ENCODE measurements at places on chromosomes 12 and 14. TPM values are rescaled to one million over a fixed set of nuclear protein-coding genes. Genes with fewer than 3 reads are reported as not detected.

Gene GPRC5A
- 26.8 TPM for total RNA-seq

Gene SMOC1
- total RNA-seq: 9.8 TPM

Gene GDF3
- not detected for total RNA-seq

Gene IRAK4
- total RNA-seq: 16.9 TPM

Gene PCED1B
- 6.9 TPM for total RNA-seq

Gene MYL2
- total RNA-seq: not detected

Gene CLEC1B
- not detected for total RNA-seq

DNA sequence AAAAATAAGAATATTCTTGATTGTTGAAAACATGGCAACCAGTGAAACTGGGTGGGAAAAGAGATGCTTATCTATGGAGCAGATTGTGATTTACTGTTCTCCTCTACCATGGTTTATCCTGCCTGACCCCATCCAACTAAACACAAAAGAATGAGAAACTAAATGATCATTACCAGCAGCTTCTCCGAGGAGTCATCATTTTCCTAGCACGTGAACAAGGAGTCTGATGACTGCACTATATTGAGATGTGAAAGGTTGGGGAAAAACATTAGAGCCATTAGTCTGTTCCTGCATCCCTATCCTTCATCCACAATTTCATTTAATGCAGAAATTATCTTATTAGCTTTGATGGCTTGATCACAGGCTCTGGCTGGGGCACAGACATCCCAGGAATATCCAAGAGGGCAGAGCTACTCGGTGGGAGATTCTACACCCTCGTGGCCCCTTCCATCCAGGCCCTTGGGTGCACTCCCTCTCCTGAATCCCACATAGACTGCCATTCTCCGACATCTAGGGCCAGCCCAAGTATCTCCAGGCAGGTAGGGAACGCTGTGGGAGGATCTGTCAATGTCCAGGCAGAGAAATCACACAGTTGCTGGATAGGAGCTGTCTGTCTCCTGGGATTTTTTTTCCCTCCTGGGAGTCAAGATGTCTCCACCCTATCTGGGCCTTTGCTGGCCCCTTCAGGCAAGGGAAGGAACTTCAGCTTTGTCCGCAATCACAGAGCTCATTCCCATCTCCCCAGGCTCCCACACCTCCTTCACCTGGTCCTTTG is 43.3 kb upstream of the DHRS4 start:
- no peak for DNase-seq

DNA sequence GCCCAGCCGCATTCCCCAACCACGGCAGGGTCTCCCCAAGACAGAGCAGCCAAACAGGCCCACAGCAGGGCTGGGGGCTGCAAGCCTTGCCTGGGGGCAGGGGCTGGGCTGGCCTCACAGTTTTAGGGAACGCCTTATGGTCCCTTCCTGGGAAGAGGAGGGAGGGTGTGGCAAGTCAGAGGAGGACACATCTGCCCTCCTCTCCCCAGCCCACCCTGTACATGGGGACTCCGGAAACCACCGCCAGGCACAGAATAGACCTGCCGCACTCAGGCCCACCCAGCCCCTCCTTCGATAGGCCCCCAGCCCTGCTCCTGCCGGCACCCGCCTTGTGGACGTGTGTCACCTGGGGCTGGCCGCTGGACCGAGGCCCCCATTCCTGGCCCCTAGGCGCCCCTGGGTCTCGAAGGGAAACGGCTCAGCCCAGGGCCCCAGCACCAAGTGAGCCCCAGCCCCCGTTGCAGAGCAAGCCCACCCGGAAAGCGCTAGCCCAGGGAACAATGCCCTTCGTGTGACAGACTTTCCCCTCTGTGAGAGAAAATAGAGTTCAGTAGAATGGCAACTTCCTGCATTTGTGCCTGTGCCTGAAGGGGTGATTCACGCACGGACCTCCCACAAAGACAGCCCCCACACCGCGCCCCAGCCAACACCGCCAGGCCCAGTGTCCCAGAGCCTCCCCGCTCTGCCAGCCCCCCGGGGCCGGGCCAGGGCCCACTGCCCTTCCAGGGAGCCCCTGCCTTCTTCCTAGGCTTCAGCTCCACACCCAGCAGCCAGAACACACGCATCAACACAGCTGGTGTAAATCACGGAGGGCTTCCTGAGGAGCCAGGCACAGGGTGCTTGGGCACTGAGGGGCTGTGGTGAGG is 12.0 kb upstream of the NUDT14 start:
- no peak for DNase-seq

GRCh38 chr12:104339663-104340062 is 36.1 kb downstream of the EID3 start:
- no peak for DNase-seq

DNA sequence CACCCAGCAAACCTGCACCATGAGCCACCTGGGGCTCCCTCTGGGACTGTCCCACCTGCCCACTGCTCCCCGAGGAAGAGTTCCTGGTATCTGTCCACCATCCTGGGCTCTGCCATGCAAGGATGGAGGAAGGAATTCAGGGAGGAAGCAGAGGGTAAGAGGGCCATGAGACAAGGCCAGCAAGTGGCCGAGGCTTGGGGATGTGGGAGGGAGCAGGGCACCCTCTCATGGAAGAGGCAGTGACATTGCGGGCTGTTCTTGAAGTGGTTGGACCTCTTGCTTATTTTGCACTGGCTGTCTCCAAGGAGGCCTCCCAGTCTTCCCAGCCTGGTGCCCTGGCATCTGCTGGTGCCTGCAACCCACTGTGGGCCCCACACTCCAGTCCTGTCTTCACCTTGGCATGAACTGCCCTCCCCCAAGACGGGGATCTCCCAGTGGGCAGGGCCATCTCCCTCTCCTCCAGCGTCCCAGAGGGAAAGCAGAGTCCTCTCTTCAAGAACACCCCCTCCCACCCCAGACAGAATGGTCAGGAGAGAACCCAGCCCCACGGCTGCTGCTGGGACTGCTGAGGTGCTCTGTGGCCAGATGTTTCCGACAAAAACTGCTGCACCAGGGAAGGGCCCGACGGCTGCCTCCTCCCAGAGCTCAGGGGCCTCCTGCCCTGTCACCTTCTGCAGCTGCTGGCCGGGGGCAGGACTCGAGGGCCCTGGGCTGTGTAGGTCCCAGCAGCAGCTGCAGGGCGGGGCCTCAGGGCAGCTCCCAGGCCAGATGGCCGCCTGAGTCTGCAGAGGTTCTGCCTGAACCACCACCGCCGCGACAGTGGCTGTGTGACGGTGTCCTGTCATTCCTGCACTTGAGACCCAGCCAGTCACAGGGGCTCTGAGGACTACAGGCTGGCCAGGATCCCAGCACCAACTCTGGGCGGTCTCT is 1.8 kb upstream of the AKT1 start:
- DNase-seq: no peak

DNA sequence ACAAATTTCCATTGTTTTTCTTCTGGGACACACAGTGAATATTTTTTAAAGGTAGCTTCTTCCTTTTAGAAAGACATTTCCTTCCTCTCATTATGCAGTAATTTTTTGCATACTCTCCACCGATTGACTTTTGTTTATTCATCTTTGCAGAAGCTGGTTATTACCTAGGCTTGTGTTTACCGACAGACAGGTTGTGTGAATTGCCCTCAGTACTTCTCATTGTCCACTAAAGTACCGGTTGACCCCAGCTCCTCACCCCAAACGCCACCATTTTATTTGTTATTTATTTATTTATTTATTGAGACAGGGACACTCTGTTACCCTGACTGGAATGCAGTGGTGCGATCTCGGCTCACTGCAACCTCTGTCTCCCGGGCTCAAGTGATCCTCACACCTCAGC is 63.4 kb upstream of the MYL2 start:
- DNase-seq: no peak

DNA sequence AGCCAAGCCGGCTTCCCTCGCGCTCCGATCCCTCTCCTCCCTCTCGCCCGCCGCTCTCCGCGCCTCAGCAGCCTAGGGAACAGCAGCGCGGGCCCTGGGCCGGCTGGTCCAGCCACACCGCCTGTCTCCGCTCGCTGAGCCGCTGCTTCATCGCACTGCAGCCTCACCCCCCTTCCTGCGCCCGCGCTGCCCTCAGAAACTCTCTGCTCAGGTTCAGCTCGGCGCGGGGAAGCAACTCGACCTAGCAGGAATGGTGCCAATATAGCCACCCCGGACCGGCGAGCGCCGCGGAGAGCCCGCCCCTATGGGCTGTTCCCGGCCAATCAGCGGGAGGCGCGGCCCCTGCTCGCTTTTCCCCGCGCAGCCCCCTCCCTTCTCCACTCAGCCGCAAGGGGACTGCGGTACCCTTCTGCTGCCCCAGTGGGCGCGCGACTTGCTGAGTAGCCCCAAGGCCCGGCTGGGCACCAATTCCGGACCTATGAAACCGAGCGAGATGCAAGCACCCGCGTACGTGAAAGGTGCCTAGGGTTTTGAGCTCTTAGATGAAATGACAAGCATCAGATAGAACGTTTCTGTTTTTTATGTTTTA is at the start of gene ADAMTS20:
ADAMTS20 (minus strand) TSS at position 233 of the 589 bp plus-strand sequence. CDS start 282 bp downstream, outside the sequence.
- no peak for DNase-seq

GRCh38 chr14:21069388-21070082 is 569 bp upstream of the ARHGEF40 start:
- no peak for DNase-seq

GRCh38 chr12:122869207-122869973 is 26.5 kb downstream of the VPS37B start:
- DNase-seq: no peak

DNA sequence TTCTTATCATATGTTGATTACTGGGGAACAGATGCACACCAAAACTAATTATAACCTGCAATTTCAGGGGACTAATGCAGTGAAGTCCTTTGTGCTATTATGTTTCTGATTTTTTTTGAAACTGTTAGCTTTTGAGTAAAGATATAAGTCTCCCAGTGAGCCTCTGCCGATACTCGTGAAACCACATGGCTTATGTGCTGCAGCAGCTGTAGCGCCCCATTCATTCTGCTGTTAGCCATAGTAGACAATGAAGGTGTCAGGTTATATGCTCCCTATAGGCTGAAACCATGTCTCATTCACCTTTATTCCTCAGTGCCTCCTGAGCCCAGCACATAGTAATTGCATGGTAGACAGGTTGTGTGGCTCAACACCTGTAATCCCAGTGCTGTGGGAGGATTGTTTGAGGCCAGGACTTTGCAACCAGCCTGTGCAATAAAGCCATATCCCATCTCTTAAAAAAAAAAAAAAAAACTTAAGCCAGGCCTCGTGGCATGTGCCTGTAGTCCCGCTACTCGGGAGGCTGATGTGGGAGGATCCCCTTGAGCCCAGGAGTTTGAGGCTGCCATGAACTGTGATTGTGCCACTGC is 25.0 kb downstream of the GOLGA5 start:
- DNase-seq: no peak

- DNase-seq: no peak
These were observed 145.2 kb downstream of the ADAMTS20 start for GRCh38 chr12:43406801-43407200.

DNA sequence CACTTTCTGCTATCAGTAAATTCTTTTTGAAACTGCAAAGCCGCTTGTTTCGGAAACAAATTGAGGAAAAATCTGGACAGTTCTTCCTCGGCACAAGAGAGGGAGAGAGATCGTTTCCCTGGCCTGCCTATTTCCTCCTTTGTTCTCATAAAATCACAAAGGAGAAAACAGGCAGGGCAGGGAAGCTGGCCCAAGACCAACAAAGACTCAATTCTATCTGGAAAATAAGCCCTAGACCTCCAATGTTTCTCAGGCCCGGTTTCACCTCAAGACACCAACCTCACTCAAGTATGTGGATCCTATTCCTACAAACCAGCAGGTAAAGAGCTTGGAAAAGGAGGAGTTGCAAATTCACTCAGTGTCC is 19.5 kb downstream of the DICER1 start:
- no peak for DNase-seq

DNA sequence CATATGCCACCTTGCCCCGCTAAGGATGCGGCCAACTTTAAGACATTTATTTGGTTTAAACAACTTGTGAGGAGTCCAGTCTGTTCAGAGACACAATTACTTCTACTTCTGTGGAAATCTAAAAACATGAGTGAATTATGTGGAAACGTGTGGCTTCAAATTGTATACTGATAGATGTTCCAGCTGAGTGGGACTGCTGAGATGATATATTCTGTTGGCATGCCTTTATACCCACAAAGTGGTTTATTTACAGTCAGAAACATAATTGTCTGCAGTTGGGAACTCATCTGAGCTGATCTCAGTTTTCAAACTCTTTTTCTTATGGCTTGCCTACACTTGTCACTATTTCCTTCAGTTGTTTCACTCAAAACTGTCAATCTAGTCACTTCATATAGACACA is 67.8 kb downstream of the FLRT2 start:
- no peak for DNase-seq

- DNase-seq: peak; percentile 60
These were observed 286.3 kb downstream of the DPF3 start for GRCh38 chr14:72607386-72608130.

DNA sequence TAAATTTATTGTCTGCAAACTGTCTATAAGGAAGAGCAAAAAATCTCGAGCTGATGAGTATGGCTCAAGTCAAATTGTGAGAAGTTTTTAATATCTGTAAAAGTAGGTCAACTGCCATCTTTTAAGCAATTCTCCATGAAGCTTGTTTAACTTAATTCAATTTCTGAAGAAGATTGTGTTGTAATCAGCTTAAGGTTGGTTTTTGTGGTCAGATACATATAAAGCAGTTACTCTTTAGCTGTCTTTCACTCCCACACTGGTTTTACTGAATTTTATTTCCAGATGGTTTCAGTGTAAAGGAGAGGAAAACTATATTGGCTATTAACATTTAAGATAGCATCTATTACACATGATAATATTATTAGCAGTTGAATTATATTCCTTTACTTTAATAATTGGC is 1165.1 kb downstream of the SLC16A7 start:
- no peak for DNase-seq

DNA sequence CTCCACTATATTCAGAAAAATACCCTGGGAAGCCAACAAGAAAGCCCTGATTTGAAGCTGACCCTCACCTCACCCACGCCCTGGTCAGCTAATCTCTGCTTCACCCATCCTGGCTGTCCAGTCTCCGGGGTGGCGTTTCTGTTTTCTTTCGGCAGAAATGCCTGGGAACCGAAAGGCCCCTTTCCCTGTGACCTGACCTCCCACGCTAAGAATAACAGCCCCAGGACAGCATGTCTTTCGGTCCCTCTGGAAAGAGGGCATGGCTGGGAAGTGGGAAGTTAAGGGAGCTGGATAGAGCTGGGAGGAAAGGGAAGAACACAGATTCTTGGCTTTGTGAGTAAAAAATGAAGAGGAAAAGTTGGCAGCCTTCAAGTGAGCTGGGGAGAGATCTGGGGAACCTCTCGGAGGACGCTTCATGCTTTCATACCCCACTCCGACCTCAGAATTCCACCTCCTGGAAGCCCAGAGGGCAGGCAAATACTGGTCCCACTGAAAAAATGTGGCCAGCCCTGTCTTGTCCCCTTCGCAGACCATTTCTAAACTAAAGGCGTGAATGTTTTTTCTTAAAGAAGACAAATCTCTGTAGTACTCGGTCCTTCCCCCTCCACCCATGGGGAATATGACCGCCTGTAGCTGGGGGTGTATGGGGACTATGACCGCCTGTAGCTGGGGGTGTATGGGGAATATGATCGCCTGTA is 163.0 kb upstream of the FKBP4 start:
- DNase-seq: no peak

Data from vagina (tissue), 2 donors.